Renal cortical epithelial cell (primary cell): ENCODE measurements at places on chromosomes 5 and 9.
A peak's percentile ranks its signal among the peaks of the same experiment; 100 is the strongest.

DNA sequence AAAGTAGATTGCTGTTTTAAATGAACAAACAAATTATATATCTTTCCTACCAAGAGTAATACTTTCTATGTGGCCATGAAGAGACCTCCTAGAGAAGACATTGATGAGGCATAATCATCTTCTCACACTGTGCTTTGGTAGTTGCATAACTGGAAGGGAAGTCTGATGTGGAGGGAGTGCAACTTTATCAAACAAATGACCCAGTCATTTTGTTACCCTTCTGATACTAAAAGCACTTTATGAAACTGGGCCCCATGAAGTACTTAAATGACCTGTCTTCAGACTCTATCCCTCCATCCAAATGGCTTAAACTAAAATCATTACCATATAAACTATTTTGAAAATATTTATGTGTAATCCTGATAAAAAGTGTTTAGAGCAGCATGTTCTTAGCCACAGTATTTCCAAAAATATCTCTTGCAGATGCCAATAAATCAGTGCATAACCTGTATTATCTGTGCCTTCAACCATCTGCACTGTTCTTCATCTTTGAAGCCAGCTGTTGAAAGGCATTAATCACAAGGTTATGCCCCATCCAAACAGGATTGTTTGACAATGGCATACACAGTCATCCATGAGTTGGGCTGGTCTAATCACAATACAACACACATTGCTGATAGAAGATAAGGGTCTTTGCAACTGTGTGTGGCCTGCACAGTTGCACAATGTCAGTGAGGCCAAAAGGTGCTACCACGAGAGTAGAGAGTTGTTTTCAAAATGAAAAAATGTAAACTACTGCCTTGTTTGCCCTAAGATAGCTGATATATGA, 31.9 kb upstream of the MIER3 start:
- DNase-seq, result peak; percentile 41

GRCh38 chr5:6700685-6701355, 12.4 kb upstream of the TENT4A start:
- DNase-seq, result no peak

DNA sequence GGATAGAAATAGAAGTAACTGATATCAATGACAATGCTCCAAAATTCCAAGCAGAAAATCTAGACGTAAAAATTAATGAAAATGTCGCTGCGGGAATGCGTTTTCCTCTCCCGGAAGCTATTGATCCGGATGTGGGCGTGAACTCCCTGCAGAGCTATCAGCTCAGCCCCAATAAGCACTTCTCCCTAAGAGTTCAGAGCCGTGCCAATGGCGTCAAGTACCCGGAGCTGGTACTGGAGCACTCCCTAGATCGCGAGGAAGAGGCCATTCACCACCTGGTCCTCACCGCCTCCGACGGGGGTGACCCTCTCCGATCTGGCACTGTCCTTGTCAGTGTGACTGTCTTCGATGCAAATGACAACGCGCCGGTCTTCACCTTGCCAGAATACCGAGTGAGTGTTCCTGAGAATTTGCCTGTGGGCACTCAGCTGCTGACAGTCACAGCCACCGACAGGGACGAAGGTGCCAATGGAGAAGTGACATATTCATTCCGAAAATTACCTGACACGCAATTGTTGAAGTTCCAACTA, 818 bp downstream of the PCDHGA10 start:
- no peak for DNase-seq

DNA sequence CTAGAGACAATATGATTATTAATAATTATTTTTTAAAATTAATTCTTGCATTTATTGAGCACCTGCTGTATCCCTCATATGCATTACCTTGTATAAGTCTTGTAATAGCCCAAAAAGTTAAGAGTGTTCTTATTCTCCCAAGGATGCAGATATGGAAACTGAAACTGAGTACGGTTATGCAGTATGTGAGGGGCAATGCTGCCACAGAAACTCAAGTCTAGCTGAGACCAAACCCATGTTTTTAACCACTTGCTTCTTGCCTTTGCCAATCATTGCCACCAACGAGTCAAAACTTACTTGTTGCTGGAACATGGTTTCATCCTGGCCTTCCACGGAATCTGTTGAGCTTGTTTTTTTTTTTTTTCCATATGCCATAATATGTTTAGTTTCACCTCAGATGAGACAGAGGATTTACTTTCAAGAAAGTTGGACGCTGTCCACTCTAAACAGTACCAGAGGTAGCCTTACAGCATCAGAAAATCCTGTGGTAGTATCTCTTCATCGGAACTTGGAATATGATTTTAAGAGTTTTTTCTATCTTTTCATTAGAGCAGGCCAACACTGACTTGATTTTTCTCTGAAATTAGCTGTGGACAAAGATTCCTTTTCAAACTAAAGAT, 27.9 kb downstream of the DOCK8 start:
- no peak for DNase-seq

- no peak for DNase-seq
These were observed 5.0 kb downstream of the DAB2 start for GRCh38 chr5:39419796-39420195.

DNA sequence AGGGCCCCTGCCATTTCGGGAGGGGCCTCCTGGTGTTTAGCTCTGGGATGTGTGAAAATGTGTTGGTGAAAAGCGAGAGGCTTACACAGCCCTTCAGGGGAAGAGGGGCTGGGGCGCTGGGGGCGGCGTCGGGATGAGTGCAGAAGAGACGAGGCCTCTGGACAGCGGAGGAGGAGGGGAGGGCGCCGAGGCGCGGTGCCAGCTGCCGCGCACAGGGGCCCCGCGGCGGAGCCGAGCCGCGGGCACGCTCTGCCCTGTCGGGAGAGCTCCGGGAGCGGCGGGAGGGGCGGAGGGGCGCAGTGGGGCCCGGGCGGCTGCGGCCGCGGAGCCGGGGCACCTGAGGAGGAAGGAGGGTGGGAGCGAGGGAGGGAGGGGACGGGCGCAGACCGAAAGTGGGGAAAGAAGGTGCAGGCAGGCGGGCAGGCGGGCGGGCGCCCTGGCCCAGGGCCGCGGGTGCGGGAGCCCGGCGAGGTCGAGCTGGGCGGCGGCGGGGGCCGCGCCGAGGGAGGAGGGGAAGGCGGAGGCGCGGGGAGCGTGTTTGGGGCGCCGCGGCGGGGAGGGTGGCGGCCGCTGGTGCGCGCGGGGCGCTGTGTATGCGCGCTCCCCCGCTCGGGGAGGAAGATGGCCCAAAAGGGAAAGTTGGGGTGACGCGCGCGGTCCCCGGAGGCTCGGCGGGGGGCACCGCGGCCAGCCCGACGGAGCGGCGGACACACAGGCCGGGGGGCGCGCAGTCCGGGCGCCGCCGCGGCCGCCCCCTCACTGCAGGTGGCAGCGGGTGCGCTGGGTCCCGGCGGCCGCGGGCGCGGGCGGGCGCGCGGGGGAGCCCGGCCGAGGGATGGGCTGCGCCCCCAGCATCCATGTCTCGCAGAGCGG, at the start of gene PDE8B:
Gene PDE8B, plus strand, starts transcription at position 590 of the 873 bp plus-strand sequence. Its CDS starts 246 bp downstream, at position 836.
- no peak for DNase-seq

- peak; percentile 83 for DNase-seq
These were observed 9.3 kb upstream of the ZDHHC12 start for GRCh38 chr9:128733256-128733655.

DNA sequence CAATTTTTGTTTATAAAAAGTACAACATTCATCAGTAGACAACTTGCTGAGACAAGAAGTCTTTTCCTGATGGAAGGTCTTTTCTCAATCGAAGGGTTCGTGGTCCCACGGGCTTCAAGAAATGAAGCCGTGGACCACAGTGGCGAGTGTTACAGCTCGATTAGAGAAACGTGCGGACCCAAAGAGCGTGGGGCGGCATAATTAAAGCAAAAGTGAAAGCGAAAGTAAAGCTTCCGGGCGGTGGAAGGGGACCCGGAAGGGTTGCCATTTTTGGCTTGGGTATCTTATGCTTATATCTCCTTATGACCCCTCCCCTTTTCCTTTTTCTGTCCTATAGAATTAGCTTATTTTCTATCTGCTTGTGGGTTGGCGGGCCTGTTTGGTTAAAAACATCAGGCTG, 2309.4 kb upstream of the ACO1 start:
- DNase-seq, result no peak

DNA sequence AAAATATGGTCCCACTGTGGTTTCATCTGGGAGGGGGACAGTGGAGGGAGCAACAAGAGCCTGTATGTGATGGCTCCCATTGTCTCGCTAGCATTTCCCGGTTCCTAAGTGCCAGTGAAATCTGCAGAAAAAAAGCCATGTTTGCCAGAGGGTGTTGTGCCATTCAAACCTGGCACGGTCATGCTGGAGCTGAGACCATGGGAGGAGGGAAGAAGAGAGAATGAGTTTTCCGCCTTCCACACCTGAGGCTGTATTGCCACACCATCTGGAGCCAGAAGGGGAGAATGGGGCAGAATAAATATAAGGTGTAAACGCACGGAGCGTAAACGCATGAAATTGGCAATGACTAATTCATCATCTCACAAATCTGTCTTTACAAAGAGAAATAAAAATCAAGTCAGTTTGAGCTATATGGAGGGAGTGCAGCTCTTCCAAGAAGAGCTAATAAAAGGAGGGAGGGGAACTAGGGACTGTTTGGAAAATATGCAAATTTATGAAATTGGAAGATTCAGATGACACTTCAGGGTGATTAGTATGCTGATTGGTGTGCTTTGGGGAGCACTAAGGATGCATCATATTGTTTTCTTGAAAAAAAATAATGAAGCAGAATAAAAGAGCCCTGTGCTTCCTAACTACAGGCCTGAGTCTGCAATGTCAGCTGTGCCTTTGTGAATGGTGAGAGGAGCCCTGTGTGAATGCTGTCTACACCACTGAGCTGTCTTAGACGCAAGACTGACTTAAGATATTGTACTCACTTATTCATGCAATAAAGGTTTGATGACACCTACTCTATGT, 237.9 kb downstream of the NSG2 start:
- DNase-seq, result no peak

GRCh38 chr5:160369990-160370712, at the start of gene C1QTNF2:
Gene C1QTNF2, minus strand, starts transcription at chr5:160370626. Its CDS starts 15,615 bp downstream, at chr5:160355011.
- no peak for DNase-seq

- peak; percentile 79 for DNase-seq
These were observed at the start of gene ERAP2 for GRCh38 chr5:96876292-96876850. Gene ERAP2, plus strand, starts transcription at chr5:96876500. Its CDS starts 3,186 bp downstream, at chr5:96879686.

- DNase-seq, result no peak
These were observed 23.6 kb upstream of the CSF1R start for GRCh38 chr5:150109921-150110320.

- DNase-seq, result peak; percentile 22
These were observed 986 bp downstream of the PLPP1 start for GRCh38 chr5:55533521-55534435.

DNA sequence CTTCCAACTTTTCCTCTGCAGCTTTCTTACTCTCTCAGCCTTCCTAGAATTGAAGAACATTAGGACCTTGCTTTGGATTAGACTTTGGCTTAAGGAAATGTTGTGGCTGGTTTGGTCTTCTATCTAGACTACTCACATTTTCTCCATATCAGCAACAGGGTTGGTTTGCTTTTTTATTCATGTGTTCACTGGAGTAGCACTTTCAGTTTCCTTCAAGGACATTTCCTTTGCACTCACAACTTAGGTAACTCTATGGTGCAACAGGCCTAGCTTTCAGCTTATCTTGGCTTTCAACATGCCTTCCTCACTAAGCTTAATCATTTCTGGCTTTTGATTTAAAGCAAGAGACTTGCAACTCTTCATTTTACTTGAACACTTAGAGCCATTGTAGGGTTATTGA, 153.1 kb downstream of the CCDC192 start:
- no peak for DNase-seq

DNA sequence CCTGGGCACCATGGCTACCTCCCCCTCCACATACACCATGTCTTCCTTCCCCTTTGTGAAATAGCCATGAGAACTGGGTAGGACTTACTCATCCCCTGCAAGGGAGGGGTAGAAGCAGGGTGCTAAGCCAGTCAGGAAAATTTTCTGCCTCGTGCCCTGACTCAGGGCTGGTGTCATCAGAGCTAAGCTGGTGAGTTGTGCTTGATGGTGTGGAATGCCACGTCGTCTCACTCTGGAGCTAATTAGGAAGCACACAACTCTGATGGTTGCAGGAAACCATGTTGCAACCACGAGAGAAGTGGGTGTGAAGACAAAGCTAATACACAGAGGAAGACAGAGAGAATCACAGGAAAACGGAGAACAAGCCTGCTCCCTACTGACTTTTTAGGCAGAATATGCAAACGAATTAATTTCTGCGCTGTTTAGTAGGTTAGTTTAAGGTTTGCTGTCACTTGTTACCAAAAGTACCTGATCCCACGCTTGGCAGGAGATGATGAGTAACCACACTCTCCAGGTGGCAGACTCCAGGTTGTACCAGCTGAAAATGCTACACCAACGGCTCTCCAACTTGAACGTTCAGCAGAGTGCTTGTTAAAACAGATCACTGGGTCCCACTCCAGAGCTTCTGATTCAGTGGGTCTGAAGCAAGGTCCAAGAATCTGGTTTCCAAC, 54.5 kb downstream of the STK10 start:
- peak; percentile 98 for DNase-seq

GRCh38 chr9:108612513-108612912, 243.3 kb downstream of the ACTL7B start:
- peak; percentile 6 for DNase-seq

DNA sequence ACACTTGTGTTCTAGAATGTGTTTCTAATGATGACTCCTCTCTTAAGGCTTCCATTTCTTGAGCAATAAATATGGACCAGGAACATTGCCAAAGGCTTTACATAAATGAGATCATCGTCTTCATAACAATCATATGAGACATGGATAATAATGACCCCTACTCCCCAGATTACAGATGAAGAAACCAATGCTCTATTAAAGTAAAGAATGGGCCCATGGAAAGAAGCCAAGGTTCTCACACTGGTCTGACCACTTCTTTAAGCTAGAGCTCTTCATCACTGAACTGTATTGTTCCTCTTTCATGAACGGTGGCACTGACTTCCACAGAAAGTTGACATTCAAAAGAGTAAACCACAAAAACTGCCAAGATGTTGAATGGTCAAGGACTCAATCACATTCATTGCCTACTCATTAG, 65.3 kb downstream of the MARCHF3 start:
- DNase-seq, result peak; percentile 13

GRCh38 chr5:31916327-31916726, 257.8 kb downstream of the GOLPH3 start:
- no peak for DNase-seq

- no peak for DNase-seq
These were observed 10.9 kb upstream of the NKD2 start for GRCh38 chr5:997711-998110.

DNA sequence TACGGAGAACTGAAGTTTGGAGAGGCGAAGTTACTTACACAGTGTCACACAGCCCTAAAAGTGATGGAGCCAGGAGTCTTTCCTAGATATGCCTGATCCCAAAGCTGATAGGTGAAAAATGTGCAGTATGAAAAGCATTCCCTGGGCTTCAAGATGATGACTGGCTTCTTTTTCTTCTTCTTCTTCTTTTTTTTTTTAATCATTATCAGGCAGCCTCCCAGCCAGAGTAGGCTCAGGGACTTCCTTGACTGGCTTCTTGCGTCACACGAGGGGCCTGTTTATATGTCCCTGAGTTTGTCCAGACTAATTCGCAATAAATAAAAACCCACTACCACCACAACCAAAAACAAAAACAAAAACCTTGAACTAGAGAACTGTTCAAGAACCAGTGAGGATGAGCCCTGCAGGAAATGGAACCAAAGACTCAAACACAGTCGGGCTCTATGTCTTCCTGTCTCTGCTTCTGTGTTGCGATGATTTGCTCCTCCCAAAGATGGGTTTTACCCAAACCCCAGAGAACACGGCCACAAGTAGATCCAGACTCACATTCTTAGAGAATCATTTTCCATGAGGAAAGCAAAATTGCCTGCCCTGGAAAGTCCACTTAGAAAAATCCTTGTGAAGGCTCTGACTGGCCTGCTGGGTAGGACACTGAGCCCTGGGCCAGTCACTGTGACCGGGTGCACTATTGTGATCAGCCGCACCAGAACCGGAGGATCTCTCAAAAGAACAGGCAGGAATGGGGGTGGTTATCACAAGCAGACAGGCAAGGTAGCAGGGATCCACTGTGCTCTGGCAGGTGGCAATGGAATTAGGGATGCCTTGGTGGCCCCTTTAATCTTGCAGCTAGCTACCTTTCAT, 38.0 kb upstream of the ADAM19 start:
- no peak for DNase-seq
